ENCODE measurements at places on chromosomes 11 and 22. TPM values are rescaled to one million over a fixed set of nuclear protein-coding genes. Genes with fewer than 3 reads are reported as not detected.

Gene ARRB1
- total RNA-seq: 26.7 TPM

Gene WDR74
- total RNA-seq: 289 TPM

DNA sequence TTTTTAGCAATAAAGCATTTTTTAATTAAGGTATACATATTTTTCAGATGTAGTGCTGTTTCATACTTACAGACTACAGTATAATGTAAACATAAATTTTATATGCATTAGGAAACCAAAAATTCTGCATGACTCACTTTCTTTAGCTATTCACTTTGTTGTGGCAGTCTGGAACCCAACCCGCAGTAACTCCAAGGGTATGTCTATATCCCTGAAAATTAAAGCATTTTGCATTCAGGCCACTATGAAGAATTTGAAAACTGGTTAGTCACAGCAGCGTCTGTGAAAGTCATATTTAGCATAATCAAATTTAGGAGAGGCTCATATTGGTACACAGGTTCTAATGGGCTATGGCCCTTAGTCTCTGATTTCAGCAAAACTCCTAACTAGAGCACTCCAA lies 46.8 kb downstream of the BBOX1 start:
- no peaks in the 10 kb centered on the region for H3K27me3 ChIP-seq
- no peak overlapping the region for H3K27ac ChIP-seq
- DNase-seq: no peak
- no peaks in the 10 kb centered on the region for H3K36me3 ChIP-seq
- H3K4me3 ChIP-seq: no peak overlapping the region

GRCh38 chr11:8097926-8098325 lies 16.9 kb downstream of the TUB start:
- H3K27me3 ChIP-seq: no peaks in the 10 kb centered on the region
- H3K4me3 ChIP-seq: no peak overlapping the region
- DNase-seq: no peak
- H3K4me1 ChIP-seq: no peaks in the 10 kb centered on the region

GRCh38 chr11:35661534-35661933 lies 1.0 kb upstream of the TRIM44 start:
- H3K27me3 ChIP-seq: no peaks in the 10 kb centered on the region
- DNase-seq: no peak

Data from CD4-positive, alpha-beta T cell (primary cell).